ENCODE measurements at places on chromosomes 13 and 19.

- DNase-seq: no peak
Observed at GRCh38 chr13:75161804-75162203, 320.2 kb downstream of the TBC1D4 start.

DNA sequence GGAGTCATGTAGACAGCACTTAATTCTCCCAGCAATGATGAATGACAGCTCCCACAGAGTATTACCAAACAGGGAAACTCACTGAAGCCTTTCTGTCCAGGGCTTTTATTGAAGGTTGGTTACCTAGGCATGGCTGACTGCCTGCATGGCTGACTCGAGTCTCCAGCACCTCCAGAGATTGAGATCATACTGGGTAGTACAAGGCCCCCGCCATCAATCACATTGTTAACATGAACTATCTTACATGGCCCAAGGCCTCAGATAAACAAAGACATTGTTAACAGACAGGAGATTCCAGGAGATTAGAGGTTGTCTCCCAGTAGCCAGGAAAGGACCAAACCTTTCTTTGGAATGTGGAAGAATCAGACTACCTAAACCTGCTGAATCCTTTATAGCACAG, 128.3 kb upstream of the LSM14A start:
- no peak for DNase-seq

DNA sequence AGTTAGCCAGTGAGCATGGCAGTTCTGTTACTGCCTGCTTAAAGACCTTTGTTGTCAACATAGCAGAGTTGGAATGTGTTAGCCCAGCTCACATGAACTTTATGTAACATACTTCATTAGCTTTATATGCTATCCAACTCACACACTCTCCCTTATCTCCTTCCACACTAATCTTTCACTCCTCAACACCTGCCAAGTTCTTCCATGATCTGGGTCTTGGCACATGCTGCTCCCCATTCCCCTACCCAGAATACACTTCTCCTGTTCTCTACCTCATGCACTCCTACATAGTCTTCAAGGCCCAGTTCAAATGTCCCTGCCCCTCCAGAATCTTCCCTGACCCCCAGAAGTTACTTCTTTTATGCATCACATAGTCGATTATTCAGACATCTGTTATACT, 179.3 kb downstream of the KATNAL1 start:
- DNase-seq: no peak

GRCh38 chr19:38836159-38836982, 4.8 kb upstream of the ECH1 start:
- no peak for DNase-seq

DNA sequence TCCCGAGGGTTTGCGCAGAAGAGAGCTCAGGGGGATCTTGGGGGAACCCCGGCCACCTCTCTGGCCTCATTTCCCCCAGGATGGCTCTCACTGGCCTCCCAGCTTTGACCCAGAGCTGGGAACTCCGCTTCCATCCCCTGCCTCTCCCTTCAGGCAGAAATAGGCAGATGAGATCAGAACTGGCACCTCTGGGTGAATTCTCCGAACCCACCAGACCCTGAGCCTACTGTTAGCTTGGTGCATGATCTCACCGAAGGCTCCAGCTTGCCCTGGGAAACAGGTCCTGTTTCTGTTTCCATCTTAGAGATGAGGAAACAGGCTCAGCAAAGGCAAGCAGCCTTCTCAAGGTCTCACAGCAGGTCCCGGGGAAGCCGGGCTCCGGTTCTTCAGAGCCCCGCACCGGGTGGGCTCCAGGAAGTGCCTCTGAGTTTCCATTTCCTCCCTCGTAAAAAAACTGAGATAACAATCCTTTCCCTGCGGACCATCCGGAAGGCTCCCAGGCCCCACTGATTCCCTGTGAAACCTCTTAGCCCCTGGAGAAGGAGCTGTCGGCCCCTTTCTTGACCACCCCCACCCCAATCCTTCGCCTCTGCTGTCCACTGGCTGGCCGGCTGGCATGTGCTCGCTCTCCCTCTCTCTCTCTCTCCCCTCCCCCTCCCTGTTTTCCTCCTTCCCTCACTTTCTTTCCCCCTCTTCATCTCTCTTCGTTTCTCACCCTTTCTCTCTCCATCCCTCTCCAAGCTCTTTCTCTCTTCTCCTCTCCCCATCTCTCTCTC, 2.1 kb downstream of the NECTIN2 start:
- no peak for DNase-seq

DNA sequence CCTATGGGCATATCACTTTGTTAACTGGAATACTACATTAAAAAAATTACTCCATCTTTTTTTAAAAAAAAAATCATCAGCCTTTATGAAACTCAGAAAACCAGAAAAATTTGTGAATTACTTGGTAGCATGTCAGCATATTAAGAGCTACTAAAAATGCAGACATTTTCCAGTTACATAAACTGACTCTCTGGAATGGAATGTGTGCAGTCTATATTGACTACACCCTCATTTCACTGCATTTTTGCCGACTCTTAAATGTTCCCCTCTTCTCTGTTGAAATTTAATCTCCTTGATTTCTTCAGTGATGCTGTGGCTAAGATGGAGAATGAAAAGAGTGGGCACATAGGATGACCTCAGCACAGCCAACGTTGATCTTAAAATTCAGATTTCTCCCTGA, 393.8 kb downstream of the ITGBL1 start:
- DNase-seq: no peak

GRCh38 chr13:97280478-97280877, 58.3 kb downstream of the MBNL2 start:
- DNase-seq: no peak
